ENCODE measurements at places on chromosomes 13 and 19.

DNA sequence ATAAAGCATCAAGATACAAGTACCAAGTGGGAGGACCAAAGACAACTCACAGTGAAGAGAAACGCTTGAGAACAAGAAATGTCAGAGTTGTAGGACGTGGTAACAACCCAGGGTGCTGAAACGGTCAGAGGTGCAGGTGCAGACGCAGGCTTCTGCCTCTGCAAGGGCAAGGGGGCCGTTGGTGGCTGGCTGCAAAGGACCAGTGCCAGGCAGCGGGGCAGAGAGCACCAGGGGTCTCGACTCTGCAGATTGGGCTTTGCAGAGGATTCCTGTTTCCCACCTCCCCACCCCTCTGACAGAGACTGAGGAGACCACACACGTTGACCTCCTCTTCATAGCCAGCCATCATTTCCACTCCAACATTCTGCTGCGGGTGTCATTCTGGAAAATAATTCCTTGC is 38.3 kb downstream of the RAB20 start:
- no peak for DNase-seq

DNA sequence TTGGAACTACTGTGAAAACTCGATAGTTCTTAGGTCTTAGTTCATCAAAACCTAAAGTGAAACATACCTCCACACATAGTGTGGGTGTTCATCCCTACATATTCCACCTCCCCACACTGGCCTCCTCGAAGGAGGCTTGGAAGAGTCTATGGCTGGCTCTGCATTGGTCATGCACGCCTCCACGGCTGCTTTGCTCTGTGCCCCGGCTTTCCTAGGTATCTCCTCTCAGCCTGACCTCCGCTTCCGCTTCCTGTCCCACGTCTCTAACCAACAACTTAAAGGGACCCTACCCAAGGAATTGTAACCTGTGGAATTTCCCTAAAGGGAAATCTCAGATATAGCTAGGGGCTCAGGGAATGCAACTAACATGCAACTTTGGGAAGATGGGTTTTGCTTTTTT is 79.7 kb upstream of the MBNL2 start:
- DNase-seq = no peak

GRCh38 chr13:100526318-100527000 is 62.1 kb downstream of the GGACT start:
- no peak for DNase-seq

DNA sequence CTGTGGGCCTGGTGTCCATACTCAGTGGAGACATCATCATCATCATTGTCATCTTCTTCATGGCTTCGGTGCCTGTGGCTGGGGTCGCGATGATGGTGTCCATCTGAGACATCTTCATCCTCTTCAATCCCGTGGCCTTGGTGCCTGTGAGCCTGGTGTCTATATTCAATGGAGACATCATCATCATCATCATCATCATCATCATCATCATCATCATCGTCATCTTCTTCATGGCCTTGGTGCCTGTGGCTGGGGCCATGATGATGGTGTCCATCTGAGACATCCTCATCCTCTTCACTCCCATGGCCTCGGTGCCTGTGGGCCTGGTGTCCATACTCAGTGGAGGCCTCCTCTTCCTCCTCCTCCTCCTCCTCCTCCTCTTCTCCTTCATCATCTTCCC is 917 bp downstream of the HRC start:
- no peak for DNase-seq

DNA sequence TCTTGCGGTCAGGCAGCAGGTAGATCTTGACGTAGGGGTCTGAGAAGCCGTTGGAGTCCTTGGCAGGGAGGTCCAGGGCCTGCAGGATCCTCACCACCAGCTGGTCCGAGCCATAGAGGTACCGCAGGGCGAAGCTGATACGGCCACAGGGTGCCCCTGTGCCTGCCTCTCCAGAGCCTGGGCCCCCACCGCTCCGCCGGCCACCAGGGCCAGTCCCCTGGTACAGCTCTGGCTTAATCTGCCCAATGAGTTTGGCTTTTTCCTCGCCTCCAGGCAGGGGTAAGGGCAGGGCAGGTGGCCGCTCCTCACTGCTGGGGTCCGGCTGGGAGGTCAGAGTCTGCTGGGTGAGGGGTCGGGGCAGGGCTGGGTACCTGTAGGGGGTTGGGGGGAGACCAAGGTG is 9.9 kb downstream of the SYT3 start:
- no peak for DNase-seq
